ENCODE measurements at places on chromosomes 5 and 9. TPM values are rescaled to one million over a fixed set of nuclear protein-coding genes. Genes with fewer than 3 reads are reported as not detected.

MARVELD2 gene
- total RNA-seq, result 3.2 TPM

DCAF10 gene
- 28.9 TPM for total RNA-seq

PRR16 gene
- 4.6 TPM for total RNA-seq

OLFM1 gene
- total RNA-seq, result 40.0 TPM

SOHLH1 gene
- not detected for total RNA-seq

ZBED3 gene
- 15.3 TPM for total RNA-seq

PCDHGA11 gene
- total RNA-seq, result 6.9 TPM

ADAMTS2 gene
- total RNA-seq, result 8.0 TPM

PCDHB11 gene
- total RNA-seq, result 4.2 TPM

TMEM174 gene
- not detected for total RNA-seq

CTXN3 gene
- not detected for total RNA-seq

FGFR4 gene
- 25.6 TPM for total RNA-seq

SPINK6 gene
- total RNA-seq, result not detected

SPATA31D4 gene
- total RNA-seq, result not detected

PTGS1 gene
- total RNA-seq, result 7.4 TPM

LCN15 gene
- not detected for total RNA-seq

CCDC127 gene
- 6.0 TPM for total RNA-seq

OR2K2 gene
- not detected for total RNA-seq

EDIL3 gene
- total RNA-seq, result 12.4 TPM

RPL12 gene
- 2,353 TPM for total RNA-seq

ANKRD34B gene
- total RNA-seq, result not detected

TMEFF1 gene
- total RNA-seq, result not detected

GABRA6 gene
- not detected for total RNA-seq

CDH9 gene
- total RNA-seq, result not detected

MYMK gene
- not detected for total RNA-seq

CER1 gene
- total RNA-seq, result not detected

IRX1 gene
- not detected for total RNA-seq

DAPK1 gene
- 72.0 TPM for total RNA-seq

MAMDC4 gene
- 2.1 TPM for total RNA-seq

GPR21 gene
- not detected for total RNA-seq

SCGB3A2 gene
- 0.79 TPM for total RNA-seq

PCDHB9 gene
- total RNA-seq, result 3.8 TPM

BAAT gene
- total RNA-seq, result not detected

TAS2R1 gene
- not detected for total RNA-seq

IL12B gene
- total RNA-seq, result not detected

ZDHHC11B gene
- total RNA-seq, result 2.3 TPM

NFIL3 gene
- 71.4 TPM for total RNA-seq

STKLD1 gene
- total RNA-seq, result 1.2 TPM

OBP2B gene
- total RNA-seq, result 0.77 TPM

MLANA gene
- not detected for total RNA-seq

CCDC69 gene
- 37.3 TPM for total RNA-seq

OCLN gene
- 8.6 TPM for total RNA-seq

FOXD4 gene
- 0.46 TPM for total RNA-seq

PRSS3 gene
- total RNA-seq, result 2.0 TPM

CNTNAP3B gene
- 4.4 TPM for total RNA-seq

KLF9 gene
- 138 TPM for total RNA-seq
